Stimulated activated CD8-positive, alpha-beta memory T cell treated with anti-CD3 and anti-CD28 coated beads, Interleukin-12 subunit alpha, Interleukin-12 subunit beta, amount 100 ng/mL, for 4 hours (primary cell): ENCODE measurements at places on chromosomes 7 and 10.

DNA sequence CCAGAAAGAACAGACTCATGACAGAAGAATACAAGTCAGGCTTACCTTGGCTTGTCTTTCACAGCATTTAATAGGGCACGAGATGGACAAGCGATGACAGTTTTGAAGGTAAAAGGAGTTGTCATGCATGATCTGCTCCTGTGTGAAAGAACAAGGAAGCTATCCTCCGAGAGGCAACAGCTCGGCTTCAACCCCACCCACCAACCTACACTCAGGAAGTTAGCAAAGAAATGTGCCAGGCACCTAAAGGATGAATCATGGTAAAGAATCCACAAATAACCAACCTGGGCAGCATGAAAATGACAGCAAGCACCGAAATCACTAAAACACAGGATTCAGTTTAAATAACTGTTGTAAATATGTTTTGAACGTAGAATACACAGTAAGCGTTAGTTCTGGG is 700.2 kb downstream of the TYW1 start:
- DNase-seq, result no peak

GRCh38 chr7:104089612-104090011 is 100.2 kb upstream of the RELN start:
- DNase-seq, result no peak

GRCh38 chr7:90181485-90181884 is 27.2 kb downstream of the STEAP1 start:
- DNase-seq, result no peak

DNA sequence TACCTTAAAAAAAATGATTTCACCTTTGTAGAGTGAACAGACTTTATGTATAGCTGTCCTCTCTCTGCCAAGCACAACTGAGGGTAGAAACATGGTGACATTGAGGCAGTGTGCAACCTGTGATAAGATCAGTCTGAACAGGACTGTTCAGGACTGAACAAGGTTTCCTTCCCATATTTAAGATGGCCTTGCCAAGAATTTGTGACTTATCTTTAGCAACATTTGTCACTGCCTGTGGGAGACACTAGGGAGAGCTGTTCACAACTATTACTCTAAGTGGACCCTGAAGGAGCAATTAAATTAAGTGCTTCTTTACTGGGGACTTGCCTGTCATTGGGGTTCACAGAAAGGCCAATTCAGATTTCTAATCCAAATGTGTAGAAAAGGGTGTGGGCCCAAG is 6.7 kb downstream of the OR13A1 start:
- no peak for DNase-seq

GRCh38 chr7:109967406-109967805 is 1123.5 kb upstream of the LRRN3 start:
- no peak for DNase-seq

DNA sequence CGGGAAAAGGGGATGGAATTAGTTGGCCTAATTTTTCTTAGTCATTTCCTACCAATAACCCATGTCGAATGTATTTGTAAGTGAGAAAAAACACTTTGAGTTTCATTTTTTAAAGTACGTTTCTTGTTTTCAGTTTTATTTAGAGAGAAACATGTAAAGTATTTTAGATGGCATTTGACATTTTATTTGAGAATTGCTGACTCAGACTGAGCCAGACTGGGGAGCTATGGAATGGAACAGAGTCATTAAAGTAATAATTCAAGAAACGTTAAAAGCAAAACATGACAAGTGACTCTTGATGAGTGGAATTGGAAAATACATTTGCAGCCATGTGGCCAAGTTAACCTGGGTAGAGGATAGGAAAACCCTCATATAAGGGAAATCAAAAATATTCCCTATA is 286.1 kb upstream of the NPSR1 start:
- no peak for DNase-seq

DNA sequence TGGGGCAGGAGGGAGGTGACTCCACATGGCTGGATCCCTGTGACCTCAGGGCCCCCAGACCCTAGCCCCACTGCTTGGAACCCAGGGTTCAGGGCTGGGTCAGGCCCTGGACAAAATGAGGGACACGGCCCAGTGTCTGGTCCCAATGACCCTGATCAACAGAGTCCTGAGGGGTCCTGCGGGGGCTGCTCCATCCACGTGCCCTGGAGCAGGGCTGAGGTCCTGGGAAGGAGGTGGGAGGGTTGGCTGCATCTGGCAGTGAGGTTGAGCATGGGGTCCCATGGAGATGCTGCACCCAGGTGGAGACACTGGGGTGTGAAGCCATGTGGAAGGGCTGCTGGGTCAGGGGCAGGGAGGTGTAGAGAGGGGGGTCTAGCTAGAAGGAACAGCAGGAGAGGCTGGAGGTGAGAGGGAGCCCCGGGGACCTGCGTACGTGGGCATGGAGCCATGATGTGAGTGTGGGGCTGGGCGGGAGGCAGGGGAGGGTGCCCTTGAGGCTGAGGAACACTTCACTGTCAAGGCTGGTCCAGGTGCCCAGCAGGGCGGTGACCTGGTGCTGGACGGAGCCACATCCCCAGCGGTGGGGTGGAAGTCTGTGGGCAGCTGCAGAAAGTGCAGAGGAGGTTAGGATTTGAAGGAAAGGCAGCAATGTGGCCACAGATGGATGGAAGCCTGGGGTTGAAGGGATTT is 604 bp downstream of the SCART1 start:
- no peak for DNase-seq

GRCh38 chr10:133351408-133352318 is 4.5 kb downstream of the PRAP1 start:
- DNase-seq, result no peak

DNA sequence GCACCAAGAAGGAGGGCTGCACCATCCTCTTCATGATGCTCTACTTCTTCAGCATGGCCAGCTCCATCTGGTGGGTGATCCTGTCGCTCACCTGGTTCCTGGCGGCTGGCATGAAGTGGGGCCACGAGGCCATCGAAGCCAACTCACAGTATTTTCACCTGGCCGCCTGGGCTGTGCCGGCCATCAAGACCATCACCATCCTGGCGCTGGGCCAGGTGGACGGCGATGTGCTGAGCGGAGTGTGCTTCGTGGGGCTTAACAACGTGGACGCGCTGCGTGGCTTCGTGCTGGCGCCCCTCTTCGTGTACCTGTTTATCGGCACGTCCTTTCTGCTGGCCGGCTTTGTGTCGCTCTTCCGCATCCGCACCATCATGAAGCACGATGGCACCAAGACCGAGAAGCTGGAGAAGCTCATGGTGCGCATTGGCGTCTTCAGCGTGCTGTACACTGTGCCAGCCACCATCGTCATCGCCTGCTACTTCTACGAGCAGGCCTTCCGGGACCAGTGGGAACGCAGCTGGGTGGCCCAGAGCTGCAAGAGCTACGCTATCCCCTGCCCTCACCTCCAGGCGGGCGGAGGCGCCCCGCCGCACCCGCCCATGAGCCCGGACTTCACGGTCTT is 1.9 kb downstream of the FZD1 start:
- DNase-seq, result no peak

GRCh38 chr7:47080816-47081215 is 501.1 kb downstream of the TNS3 start:
- DNase-seq, result no peak

- no peak for DNase-seq
These were observed 7.0 kb upstream of the TMEM243 start for GRCh38 chr7:87226495-87226894.

GRCh38 chr7:79489371-79489770 is 35.9 kb upstream of the MAGI2 start:
- no peak for DNase-seq
